Upper lobe of left lung (tissue), 6 donors: ENCODE measurements at places on chromosomes 3 and 15. TPM values are rescaled to one million over a fixed set of nuclear protein-coding genes. Genes with fewer than 3 reads are reported as not detected.
A peak's percentile ranks its signal among the peaks of the same experiment; 100 is the strongest.

DNA sequence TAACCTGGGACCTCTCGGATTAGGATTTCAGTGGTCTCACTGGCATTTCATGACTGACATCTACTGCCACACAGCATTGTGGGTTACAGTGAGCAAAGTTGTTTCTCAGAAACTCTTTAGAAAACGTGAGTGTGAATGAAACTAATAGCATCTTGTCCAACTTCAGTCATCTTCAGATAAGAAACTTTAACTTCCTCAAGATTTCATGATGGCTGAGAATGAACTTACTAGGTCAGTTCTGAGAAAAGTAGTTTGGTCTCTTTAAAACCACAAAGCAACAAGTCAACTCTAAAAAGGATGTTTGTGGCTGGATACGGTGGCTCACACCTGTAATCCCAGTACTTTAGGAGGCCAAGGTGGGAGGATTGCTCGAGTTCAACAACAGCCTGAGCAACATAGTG, 14.2 kb upstream of the HOMER2 start:
- no peak for DNase-seq
- H3K4me1 ChIP-seq, result no peaks in the 10 kb centered on the region
- H3K36me3 ChIP-seq, result no peaks in the 10 kb centered on the region
- H3K27ac ChIP-seq, result no peak overlapping the region

MITF gene
- total RNA-seq, result 21.9 TPM

DNA sequence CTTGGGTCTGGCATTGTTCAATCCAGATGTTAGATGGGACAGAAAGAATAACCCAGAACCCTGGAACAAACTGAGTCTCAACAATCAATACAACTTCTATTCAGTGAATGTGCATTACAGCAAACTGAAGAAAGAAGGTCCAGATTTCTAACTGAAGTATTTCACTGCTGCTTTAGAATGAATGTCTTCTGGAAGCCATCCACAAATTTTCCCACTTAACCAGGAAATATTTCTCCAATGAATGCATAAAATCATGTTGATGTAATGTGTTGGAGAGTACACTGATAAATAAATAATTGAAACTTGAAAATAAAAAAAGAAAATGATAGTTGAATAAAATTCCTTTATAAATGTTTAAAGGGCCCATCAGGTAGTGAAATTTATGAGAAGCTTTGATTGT, 658.6 kb downstream of the ZBBX start:
- H3K4me1 ChIP-seq, result no peaks in the 10 kb centered on the region
- no peaks in the 10 kb centered on the region for H3K27me3 ChIP-seq
- no peak overlapping the region for H3K4me3 ChIP-seq

SENP8 gene
- total RNA-seq, result 0.91 TPM

PLSCR5 gene
- total RNA-seq, result not detected

EOMES gene
- 1.2 TPM for total RNA-seq

PTX3 gene
- 20.1 TPM for total RNA-seq

DNA sequence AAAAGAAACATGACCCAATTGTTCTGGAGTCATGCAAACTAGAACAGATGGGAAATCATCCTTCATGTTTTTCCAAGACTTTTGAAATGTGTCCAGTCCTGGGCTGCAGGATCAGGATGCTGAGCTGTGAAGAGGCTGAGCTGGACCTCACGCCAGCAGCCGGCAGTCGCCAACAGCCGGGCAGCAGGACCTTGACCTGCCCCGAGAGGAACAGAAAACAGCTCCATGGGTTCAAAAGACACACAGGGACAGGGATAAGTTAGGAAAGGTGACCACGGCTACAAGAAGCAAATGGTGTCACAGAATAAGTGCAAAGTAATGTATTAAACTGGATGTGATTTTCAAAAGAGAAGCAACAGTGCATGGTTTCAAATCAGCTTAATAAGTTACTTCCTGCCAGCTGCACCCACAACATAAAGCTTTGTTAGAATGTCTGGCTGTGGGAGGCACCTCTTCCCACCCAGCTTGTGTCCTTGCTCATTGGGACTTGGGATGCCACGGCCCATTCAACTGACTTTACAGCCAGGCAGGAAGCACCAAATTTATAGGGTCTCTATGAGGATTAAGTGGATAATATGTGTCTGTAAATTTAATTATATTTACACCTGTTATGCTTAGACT, 266.4 kb downstream of the GABRG3 start:
- H3K4me1 ChIP-seq, result peaks cover 3% of the 10 kb centered on the region
- DNase-seq, result no peak
- H3K27me3 ChIP-seq, result no peaks in the 10 kb centered on the region
- no peaks in the 10 kb centered on the region for H3K36me3 ChIP-seq
- no peak overlapping the region for H3K4me3 ChIP-seq

GRCh38 chr3:100189444-100189964, 71.3 kb upstream of the TBC1D23 start:
- no peak overlapping the region for H3K27ac ChIP-seq
- no peak for DNase-seq
- no peaks in the 10 kb centered on the region for H3K36me3 ChIP-seq
- H3K4me1 ChIP-seq, result peaks cover 5% of the 10 kb centered on the region
- H3K27me3 ChIP-seq, result no peaks in the 10 kb centered on the region

DNA sequence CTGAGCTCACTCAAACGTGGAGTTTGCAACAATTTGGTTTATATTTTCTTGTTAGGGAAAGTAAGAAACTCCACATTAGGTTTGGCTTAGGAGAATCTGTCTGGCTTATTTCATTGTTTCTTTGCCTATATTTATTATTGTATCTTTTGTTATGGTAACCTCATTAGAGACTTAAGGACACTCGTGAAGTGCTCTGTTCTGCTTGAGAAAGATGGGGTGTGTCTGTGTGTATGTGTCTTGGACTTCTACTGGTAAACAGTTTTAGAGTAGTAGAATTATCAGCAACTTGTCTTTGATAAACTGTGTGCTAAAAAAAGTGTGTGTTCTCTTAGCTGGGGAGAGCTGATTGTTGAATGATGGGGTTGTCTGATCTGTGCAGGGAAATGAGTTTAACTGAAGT, 306.5 kb downstream of the RBMS3 start:
- H3K4me3 ChIP-seq, result no peak overlapping the region
- DNase-seq, result no peak
- H3K4me1 ChIP-seq, result no peaks in the 10 kb centered on the region
- H3K36me3 ChIP-seq, result no peaks in the 10 kb centered on the region
- H3K27me3 ChIP-seq, result no peaks in the 10 kb centered on the region

IQCH gene
- total RNA-seq, result 10.5 TPM

IP6K1 gene
- total RNA-seq, result 63.9 TPM

SH2D7 gene
- total RNA-seq, result not detected

DNA sequence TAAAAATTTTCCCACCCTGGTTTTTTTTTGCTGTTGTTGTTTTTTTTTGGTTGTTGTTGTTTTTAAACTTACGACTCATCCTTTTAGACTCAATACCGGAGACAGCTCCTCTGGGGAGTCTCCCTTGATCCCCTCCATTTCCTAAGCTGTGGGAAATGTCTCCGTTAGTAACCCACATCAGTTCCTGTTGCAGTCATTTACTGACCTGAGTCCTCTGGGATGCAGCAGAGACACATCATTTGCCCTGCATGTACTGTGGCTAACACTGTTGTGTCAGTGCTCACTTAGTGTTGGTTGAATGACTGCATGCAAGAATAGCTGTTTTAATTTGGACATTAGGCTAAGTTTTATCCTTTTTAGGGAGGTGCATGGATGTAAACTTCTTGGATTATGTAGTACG, 83.8 kb downstream of the MBNL1 start:
- H3K4me3 ChIP-seq, result no peak overlapping the region
- H3K4me1 ChIP-seq, result peaks cover 18% of the 10 kb centered on the region
- H3K27me3 ChIP-seq, result no peaks in the 10 kb centered on the region

DNA sequence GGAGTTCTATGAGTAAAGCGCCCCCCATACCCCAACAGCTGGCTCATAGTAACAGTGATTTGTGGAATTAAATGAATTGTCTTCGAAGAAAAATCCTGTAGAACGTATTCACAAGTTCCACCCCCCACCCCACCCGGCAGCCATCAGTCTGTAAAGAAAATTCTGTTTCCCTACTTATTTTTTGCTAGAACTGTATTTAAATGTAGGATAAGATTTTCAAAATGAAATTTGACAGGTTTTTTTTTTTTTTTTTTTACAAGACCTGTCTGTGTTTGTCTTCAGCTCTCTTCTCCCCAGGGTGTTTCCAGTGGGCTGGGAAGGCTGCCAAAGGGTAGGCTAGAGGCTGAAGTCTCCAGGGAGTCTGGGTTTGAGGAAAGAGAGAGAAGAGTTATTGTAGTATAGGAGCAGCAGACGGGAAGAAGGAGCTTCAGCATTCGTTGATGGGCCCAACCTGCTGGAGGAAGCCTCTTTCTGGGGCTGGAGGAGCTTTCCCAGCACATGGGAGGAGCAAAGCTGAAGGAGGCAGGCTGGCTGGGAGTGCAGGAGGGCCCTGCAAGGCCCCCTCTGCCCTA, 130.6 kb upstream of the SEMA6D start:
- H3K4me1 ChIP-seq, result no peaks in the 10 kb centered on the region
- no peaks in the 10 kb centered on the region for H3K27me3 ChIP-seq
- H3K27ac ChIP-seq, result no peak overlapping the region

FBN1 gene
- 42.3 TPM for total RNA-seq

- H3K36me3 ChIP-seq, result peaks cover 27% of the 10 kb centered on the region
- no peak overlapping the region for H3K27ac ChIP-seq
- peaks cover 39% of the 10 kb centered on the region for H3K4me1 ChIP-seq
- no peak for DNase-seq
- no peak overlapping the region for H3K4me3 ChIP-seq
Measured at GRCh38 chr15:89839167-89839810, 24.6 kb upstream of the ANPEP start.

- H3K36me3 ChIP-seq, result no peaks in the 10 kb centered on the region
- DNase-seq, result peak; percentile 27
Measured at GRCh38 chr3:192063570-192063969, 602.6 kb downstream of the PYDC2 start.

- H3K27ac ChIP-seq, result no peak overlapping the region
- H3K36me3 ChIP-seq, result no peaks in the 10 kb centered on the region
- DNase-seq, result no peak
- peaks cover 5% of the 10 kb centered on the region for H3K4me1 ChIP-seq
- H3K27me3 ChIP-seq, result no peaks in the 10 kb centered on the region
Measured at GRCh38 chr3:65930648-65931047, 108.1 kb downstream of the MAGI1 start.

DNA sequence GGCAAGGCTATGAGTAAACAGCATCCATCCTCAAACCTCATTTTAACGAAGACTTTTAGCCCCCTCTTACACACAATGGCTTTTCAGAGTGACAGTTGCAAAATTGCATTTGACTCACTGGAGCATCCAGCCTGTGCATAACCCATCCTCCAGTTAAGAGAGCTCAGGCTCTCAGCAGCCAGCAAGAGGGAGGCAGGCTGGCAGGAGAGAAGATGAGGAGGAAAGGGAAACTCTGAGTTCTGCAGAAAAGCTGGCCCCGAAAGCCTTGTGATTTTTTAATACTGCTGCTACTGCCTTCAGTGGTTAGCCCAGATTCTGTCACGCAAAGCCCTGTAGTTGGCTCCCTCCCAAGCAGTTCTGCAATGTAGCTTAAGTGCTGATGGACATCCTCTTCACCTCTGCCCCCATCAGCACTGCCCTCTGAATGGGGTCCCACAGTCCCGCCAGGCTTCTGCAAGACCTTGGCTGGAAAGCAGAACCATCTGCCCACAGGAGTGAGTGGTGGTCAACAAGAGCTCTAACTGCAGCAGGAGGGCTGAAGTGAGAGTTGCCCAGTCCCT, 371.3 kb downstream of the EPHB1 start:
- DNase-seq, result no peak
- no peaks in the 10 kb centered on the region for H3K4me1 ChIP-seq
- no peak overlapping the region for H3K4me3 ChIP-seq
- H3K27ac ChIP-seq, result no peak overlapping the region
- no peaks in the 10 kb centered on the region for H3K27me3 ChIP-seq

CELSR3 gene
- 1.3 TPM for total RNA-seq

DNA sequence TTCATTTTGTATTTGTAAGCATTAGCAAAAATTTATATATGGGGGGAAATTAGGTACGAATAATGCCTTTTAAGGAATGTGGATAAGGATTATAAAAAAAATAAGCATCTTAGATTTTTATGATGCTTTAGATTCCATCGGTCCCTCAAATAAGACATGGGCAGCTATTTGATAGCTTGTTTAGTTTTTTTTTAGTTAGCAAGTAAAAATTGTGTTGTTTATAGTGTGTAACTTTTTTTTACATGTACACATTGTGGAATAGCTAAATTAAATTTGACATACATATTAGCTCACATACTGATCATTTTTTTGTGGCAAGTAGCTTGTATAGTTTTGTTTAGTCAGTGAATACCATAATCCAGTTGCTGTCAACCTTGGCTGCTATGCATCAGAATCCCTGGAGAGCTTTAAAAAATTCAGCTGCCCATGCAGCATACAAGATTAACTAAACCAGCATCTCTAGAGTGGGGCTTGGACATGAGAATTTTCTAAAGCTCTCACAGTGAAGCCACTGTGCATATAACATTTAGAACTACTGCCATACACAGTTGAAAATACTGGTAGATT, 53.9 kb downstream of the TMOD3 start:
- H3K4me1 ChIP-seq, result peaks cover 34% of the 10 kb centered on the region
- peak overlapping the region; percentile 35 for H3K27ac ChIP-seq
- no peak overlapping the region for H3K4me3 ChIP-seq
- H3K36me3 ChIP-seq, result no peaks in the 10 kb centered on the region

- H3K27me3 ChIP-seq, result no peaks in the 10 kb centered on the region
- H3K27ac ChIP-seq, result no peak overlapping the region
- no peak overlapping the region for H3K4me3 ChIP-seq
- no peaks in the 10 kb centered on the region for H3K4me1 ChIP-seq
- no peak for DNase-seq
- H3K36me3 ChIP-seq, result no peaks in the 10 kb centered on the region
Measured at GRCh38 chr3:139586420-139587017, 47.0 kb upstream of the RBP1 start.

DNA sequence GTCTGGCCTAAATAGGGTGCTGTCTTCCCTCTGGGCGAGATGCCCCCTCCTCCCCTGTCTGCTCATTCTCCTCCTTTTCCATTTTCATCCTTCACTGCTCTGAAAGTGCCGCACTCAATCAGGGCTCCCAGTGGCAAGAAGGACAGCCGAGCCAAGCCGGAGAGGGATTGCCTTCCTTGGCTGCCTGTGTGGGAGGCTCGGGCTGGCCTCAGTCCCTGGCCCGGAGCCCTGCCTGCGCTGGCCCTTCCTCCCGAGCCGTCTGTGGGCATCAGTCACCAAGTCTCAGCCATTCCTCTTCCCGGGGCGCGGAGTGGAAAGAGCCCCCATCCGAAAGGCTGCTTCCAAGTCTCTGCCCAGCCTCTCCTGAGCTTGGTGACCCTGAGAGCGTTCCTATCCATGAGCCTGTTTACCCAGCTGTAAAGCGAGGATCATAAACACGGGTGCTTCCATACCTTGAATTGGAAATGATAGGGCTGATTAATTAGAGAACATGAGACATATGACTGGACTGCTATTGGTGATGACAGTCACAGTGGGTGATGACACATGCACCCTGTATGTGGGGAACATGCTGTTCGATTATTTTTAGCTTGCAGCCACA, 59.1 kb upstream of the TLE3 start:
- peak; percentile 84 for DNase-seq
- H3K4me3 ChIP-seq, result no peak overlapping the region

CHRNB4 gene
- not detected for total RNA-seq

DNA sequence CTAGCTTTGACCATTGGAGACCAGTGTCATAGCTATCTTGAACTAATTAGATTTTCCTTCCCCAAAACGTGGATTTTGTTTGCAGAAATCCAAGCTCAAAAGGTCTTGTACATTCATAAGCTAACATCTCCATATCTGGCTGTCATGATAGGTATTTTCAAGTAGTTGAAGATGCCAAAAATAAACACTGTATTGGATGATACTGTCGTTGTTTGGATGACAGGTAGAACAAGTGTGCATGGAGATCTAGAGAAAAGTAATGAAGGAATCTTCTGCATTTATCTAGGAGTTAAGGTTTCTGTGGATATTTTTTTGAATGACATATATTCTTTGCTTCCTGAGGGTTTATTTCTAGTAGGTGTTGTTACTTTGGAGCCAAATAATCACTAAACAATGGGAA, 1696.1 kb downstream of the SI start:
- no peak overlapping the region for H3K4me3 ChIP-seq
- H3K27me3 ChIP-seq, result no peaks in the 10 kb centered on the region
- no peaks in the 10 kb centered on the region for H3K4me1 ChIP-seq
- no peak overlapping the region for H3K27ac ChIP-seq
- DNase-seq, result no peak
- H3K36me3 ChIP-seq, result no peaks in the 10 kb centered on the region
